ENCODE measurements at places on chromosomes 1 and 21. TPM values are rescaled to one million over a fixed set of nuclear protein-coding genes. Genes with fewer than 3 reads are reported as not detected.

IQCC gene
- total RNA-seq: 0.66 TPM

GNG4 gene
- total RNA-seq: 0.80 TPM

DIRAS3 gene
- total RNA-seq: 3.3 TPM

NVL gene
- 11.0 TPM for total RNA-seq

FALEC gene
- not detected for total RNA-seq

GSTM2 gene
- total RNA-seq: 28.3 TPM

MSH4 gene
- total RNA-seq: 0.40 TPM

OR10J1 gene
- total RNA-seq: not detected

LCE2B gene
- not detected for total RNA-seq

UAP1 gene
- total RNA-seq: 70.4 TPM

AMY1C gene
- total RNA-seq: not detected

TRIM62 gene
- 8.4 TPM for total RNA-seq

TTC22 gene
- 0.06 TPM for total RNA-seq
